Activated CD4-positive, alpha-beta T cell treated with anti-CD3 and anti-CD28 coated beads for 36 hours (primary cell): ENCODE measurements at places on chromosomes 6 and 20.
A peak's percentile ranks its signal among the peaks of the same experiment; 100 is the strongest.

DNA sequence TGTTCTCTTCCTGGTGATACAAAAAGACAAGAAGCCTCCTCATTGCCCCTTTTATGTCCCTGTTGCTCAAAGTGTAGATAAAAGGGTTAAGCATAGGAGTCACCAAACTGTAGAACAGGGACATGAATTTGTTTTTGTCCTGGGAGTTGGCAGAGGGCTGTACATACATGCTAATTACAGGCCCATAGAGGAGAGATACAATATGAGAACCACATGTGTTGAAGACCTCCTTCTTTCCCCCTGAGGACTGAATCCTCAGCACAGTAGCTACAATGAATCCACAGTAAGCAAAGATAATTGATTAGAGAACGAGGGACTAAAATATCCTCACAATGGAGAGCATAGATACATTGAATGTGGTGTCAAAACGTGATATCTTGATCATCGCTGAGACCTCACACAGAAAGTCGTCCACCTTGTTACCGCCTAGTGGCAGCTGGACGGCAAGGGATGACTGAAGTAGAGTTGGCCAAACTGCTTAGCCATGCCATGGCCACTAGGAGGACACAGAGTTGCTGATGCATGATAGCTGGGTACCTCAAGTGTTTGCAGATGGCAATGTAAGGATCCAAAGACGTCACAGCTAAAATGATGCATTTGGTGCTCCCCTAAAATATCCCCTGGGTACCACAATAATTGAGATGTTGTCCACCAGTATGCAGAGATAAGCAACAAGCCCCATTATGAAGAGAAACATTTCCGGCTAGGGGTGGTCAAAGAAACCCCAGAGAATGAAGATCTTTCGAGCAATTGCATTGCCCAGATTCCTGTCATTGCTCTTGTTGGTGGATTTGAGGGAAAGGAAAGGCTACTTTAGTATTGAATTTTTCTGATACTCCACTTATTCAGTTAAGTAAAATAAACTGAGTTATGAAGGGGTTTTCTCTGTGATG, 15.0 kb downstream of the OR2B3 start:
- peak; percentile 8 for DNase-seq

GRCh38 chr6:144578385-144579350, 293.5 kb downstream of the UTRN start:
- no peak for DNase-seq

DNA sequence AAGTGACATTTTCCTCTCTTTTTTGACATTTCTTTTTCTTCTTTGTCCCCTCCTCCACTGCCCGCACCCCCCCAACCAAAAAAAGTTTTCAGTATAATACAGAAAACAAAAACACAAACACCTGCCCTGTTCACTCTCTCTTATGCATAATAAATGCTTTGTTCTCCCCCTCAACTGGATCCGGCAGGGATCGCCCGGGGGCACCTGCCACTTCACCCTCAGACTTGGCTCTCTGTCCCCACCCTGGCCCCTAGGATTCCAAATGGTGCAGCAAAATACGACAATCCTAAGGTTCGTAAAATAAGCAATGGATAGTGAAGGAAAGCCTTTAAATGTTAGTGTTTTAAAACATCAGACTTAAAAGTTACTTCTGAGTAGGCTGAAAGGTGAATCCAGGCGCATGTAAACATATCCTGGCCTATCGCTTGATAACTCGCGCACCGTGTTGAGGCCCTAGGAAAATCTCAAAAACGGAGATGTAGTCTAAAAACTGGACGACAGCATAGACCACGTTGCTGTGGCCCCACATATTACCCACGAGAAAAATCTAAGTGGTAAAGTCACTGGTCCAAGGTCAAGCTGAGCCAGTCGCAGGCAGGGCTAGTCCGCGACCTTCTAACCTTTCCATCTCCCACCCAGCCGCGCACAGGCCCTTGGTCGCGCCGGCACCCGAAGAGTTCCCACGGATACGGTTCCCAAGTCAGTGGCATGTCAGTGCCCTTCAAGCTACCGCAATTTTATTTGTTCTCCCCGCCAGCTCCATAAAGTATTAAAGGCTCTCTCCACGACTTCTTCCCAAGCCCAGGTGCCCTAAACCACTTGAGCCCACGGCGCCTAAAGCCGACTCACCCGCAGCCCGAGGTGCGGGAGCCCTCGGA, 130.8 kb downstream of the OGFRL1 start:
- peak; percentile 4 for DNase-seq

DNA sequence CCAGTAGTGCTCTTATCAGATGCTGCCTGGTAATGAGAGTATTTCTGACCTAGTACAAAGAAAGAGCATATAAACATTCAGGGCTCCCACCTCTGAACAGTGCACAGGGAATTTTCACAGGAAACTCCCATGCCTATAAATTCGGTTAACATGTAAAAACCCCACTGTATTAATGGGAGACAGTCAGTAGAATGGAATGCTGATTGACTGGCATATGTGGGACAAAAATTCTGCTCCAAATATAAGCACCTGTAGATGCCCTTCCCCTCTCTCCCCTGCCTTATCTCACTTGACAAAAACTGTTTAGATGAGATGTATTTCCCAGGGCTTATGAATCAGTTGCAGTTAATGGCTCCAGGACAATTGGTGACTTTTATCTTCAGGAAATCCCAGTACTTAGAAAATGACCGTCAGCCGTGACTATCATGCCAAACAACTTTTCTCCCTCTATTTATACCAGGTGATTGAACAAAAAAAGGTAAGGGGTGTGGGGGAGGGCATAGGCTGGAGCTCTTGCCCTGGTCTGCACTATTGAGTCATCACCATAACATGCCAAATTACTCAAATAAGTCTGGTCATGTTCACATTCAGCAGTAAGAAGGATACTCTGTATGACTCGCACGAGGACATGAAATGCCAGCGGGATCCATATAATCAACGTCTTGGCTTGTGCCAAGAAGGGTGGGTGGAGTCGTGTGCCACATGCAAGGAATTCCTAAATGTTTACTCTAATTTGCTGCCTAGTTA, 176.4 kb upstream of the BMP2 start:
- DNase-seq = no peak

GRCh38 chr20:23754731-23755130, 4.0 kb upstream of the CST1 start:
- DNase-seq = no peak
